ENCODE measurements at places on chromosomes 1 and 21.

DNA sequence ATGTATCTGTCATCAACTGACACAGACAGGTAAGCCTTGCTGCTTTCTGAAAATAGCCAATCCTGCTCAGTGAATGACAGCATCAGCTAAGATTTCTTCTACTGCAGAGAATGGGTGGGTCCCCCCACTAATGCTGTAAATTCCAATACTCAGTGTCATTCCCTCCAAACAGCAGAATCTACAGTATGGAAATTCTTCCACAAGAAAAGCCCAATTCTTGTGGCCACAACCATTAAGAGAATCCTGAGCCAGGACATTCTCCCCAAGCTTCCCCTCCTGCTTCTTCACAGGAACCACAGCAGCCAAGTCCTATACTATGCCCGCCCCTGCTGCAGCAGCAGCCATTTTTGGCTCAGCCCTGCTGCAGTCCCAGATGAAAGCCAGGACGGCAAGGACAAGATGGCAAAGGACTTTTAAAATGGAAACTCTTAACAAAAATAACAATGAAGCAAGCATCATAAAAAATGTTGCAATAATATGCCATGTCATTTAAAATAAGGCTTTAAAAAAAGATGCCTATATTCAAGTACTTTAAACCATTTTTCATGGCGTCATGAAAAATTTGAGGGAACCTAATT is 26.8 kb downstream of the EIF4G3 start:
- no peak for DNase-seq

DNA sequence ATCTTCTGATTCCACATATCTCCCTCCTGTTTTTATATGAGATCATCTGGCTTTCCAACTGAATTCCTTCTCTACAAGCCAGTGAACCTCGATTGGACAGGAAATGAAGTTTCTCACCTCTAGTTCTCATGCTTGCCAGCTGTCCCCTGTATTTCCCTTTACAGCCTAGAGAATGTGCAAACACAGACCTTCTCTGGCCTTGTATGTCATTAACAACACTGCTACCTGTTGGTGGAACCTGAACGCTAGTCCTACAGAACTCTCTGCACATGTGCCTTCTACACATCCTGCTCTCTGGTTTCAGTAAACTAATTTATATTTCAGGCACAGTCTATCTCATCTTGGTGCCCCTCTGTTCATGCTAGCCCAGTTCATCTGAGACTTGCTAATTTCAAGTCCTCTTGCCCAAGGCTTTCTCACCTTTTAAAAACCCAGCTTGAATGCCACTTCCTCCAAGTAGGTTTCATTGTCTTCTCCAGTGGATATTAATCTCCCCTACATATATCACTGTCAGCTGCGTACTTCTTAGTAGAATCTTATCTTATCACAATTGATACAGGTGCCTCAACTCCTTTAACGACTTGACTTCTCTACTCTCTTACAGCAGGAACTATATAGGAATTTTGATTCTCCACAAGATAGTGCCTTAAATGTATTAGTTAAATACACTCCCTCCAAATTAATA is 549.9 kb downstream of the PLPP3 start:
- no peak for DNase-seq

- peak; percentile 80 for DNase-seq
These were observed 9.6 kb downstream of the ZBTB17 start for GRCh38 chr1:15966081-15966955.

DNA sequence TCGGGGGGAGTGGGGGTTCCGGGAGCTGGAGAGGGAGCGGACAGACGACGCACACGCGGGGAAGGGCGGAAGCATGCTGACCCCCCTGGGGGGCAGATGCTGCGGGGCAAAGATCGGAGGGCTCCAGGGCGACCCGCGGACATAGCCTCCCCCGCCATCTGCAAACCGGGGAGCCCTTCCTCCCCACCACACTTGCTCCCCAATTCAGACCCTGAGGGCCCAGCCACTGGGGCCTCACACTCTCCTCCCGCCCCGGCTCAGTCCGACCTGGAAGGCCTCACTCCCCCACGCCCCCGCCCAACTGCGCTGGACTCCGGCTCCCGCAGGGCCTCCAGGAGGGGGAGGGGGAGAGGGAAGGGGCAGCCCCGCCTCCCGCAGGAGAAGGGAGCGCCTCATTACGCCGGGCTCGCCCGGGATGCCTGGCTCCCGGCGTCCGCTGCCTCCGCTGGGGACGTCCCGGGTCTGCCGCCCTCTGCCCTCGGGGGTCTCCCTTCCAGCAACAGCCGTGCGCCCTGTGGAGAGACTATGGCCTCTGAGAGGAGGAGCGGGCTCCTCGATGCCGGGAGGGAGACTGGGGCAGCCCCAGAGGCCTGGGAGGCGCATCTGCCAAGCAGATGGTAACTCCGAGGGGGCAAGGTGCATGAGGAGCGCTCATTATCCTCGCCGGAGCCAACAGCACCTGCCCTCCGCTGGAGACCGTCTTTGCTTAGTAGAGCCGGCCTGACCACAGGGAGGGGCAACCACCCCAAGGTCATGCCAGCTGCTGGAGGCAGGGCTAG is 636 bp upstream of the CAMK2N1 start:
- no peak for DNase-seq

- DNase-seq: no peak
These were observed 48.9 kb upstream of the F3 start for GRCh38 chr1:94590203-94591137.

DNA sequence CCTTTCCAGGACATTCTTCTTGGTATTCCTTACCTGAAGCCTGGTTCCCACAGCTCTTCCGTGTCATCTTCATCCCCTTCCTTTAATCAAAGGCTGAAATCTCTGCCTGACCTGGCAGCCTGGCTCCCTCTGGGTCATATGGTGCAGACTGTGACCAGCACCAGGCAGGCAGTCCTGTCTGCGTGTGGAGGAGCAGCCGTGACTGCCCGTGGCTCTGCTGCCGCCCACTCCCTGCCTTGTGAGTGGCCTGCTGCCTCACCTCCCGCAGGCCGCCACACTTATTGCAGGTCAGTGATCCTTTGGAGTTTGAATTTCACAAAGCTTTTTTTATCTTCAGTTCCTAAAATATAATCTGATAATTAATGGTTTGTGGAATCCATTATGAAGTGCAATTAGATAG is 36.2 kb upstream of the EPHA8 start:
- DNase-seq: no peak

DNA sequence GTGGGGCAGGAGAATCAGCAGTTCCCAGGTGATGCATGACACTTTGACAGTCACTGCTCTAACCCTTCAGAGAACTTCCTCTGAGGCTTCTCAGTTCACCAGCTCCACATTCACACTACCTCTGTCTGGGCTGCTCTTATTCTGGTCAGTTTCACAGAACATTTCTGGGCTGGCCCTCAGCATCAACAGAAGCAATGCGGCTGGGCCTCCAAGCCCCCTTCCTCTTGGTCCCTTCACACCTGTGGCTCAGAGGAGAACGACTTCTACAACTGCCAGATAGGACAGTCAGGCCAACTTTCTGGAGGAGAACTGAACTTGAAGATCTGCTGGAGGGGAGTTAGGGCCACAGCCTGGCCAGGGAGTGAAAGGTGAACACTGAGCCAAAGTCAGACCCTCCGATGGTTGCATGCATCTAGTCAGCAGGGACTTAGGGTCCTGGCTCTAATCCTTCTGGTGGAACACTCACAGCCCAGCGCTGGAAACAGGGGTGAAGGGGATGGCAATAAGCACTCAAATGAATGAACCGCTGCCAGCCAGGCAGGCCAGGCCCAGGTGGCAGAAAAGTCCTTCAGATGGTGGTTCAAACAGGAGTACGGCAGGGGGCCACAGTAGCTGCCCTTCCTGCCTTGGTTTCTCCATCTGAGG is 274.1 kb downstream of the FOXD2 start:
- no peak for DNase-seq
